Activated CD4-positive, CD25-positive, alpha-beta regulatory T cell treated with anti-CD3 and anti-CD28 coated beads, Interleukin-2, amount 50 U/mL, for 72 hours (primary cell): ENCODE measurements at places on chromosomes 12 and 14.

- no peak for DNase-seq
These were observed 249.4 kb downstream of the PDZRN4 start for GRCh38 chr12:41437563-41437962.

DNA sequence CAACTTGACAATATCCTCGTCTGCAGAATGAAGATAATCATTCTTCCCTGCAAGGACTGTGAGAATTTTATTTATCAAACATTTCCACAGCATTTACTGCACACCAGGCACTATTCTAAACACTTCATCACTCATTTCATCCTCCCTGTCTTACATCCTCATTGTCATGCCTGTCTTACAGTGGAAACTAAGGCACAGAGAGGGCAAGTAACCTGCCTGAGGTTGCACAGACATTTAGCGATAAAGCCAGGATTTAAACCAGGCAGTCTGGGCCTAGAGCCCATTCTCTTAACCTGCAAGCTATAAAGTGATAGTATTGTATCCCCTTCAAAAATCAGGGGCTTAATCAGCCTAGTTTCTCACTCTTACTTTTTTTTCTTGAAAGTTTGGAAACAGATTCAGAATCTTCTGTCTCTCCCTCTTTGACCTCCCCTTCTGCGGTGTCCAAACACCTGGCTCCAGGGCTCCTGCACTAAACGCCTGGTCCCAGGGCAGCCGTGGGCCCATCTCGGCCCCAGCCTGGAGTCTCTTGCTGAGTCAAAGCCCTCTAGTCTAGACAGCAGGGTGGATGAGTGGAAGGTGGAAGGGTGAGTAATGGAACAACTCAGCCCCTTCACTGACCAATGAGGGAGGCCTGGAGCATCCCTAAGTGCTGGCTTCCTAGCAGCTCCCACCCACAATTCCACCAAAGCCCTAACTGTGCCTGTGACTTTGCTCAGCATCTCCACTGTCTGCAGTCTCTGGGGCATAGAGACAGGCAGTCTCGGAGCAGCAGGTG lies 12.5 kb downstream of the ISM2 start:
- no peak for DNase-seq

GRCh38 chr14:100058777-100059437 lies 6.3 kb upstream of the EVL start:
- DNase-seq = no peak

- DNase-seq = no peak
These were observed 64.1 kb downstream of the KIAA0586 start for GRCh38 chr14:58491593-58491992.

DNA sequence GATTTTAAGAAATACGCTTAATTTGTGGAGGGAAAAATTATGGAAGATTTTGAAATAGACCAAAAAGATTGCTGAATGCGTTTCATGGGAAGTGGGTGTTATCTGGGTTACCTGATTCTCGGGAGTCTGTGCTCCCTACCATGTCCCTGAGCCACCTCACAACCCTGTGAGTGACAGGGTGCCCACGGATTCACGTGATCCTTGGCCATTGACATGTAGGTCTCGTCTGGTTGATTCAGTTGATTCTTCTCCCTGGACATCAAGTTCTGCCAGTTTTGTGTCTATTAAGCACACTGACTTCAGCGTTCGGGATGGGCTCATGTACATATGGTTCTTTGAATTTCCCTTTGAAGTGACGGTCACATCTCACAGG lies 101.4 kb downstream of the ADGRD1 start:
- DNase-seq = no peak

DNA sequence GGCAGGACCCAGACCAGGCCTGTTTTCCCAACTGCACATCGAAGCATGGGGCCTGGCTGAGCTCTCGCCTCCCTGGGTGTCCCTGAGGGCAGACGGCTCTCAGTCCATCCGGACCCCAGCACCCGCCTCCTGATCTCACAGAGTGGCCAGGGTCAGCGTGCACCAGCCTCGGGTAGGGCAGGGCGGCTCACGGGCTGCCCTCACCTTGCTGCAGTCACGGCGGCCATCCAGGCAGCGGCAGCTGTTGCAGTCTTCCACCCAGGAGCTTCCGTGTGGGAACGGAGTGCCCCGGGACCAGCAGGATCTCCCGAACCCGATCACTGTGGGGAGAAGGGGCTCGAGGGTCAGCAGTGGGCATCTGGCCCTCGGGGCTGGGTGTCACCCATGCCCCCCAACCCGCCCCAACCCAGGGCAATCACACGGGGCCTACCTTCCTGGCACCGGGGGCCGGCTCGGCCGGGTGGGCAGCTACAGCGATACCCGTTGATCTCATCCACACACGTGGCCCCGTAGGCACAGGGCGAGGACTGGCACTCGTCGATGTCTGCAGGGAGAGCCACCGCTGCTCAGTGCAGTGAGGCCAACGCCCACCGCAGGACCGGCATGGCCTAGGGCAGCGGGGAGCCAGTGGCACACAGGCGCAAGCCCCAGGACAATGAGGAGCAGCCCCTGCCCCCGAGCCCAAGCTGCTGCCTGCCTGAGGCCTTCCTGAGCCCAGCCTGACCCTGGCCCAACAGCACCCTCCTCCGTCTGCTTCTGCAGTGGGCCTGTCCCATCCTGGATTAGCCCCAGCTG lies 22.2 kb downstream of the JAG2 start:
- DNase-seq = peak; percentile 25

GRCh38 chr12:545835-546234 lies 86.1 kb downstream of the B4GALNT3 start:
- DNase-seq = no peak

DNA sequence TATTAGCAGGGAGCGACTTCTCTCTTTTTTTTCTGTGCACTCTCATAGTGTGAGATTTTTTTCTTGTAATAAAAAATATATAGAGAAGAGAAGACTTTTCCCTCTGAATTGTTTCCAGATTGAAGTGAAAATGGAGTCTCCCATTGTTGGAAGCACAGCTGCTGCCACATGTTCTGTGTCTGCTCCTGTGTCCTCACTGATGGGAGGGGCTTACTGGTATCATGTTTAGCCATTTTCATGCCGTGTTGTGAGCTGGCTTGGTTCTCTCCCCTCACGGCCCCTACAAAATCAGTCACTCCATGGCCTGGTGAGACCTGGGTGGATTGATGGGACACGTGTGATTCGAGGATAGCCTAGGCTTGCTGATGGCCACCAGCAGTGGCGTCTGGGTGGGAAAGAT lies 379.7 kb upstream of the DDHD1 start:
- DNase-seq = no peak

DNA sequence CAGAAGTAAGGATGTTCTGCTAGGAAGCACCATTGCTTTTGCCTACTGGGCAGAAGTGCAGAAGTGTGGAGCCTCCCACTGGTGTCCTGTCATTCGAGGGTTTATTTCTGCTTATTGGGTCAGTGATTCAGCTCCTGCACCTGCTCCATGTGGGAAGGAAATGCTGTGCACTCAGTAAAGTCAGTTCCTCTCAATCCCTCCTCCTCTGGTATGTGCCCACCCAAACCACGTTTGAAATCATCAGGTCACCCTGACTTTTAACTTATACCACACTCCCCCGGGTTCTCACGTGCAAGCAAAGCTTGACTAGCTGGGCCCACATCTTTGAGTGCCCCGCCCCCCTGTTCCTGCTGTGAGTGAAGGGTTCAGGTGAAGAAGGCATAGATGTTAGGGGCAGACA lies 223.7 kb downstream of the CHST11 start:
- no peak for DNase-seq

GRCh38 chr14:73712540-73713180 lies 1.5 kb downstream of the PNMA1 start:
- DNase-seq = peak; percentile 68

DNA sequence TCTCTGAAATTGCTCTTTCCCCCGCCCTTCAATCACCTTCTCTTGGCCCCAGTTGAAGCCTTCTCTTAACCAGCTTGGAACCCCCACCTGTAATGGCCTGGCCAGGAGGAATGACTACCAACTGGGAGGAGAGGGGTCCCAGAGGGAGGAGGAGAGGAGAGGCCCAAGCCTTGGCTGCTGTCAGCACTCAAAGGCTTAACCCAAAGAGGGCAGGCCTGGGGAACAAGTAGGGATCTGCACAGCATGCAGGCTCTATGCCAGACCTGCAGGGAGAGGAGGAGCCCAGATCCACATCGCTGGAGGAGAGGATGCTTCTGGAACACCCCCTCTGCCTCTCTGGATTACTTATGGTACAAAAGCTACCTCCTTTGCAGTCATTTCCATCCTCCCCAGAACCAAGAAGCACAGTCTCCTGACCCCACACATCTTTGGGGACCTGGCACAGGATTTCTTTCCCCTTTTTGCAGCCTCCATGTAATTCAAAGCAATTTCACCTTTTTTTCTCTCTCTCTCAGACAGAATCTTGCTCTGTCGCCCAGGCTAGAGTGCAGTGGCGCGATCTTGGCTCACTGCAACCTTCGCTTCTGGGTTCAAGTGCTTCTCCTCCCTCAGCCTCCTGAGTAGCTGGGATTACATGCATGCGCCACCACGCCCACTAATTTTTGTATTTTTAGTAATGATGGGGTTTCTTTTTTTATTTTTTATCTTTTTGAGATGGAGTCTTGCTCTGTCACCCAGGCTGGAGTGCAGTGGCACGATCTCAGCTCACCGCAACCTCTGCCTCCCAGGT lies 6.2 kb downstream of the RARG start:
- no peak for DNase-seq

- no peak for DNase-seq
These were observed 17.0 kb upstream of the WNT5B start for GRCh38 chr12:1611803-1612572.

GRCh38 chr12:30696103-30696408 lies 387 bp upstream of the IPO8 start:
- no peak for DNase-seq

- no peak for DNase-seq
These were observed 14.4 kb upstream of the MLXIP start for GRCh38 chr12:122064025-122064777.

GRCh38 chr14:78798757-78799156 lies 628.6 kb downstream of the NRXN3 start:
- no peak for DNase-seq

GRCh38 chr14:91364524-91365270 lies 52.9 kb downstream of the CCDC88C start:
- DNase-seq = no peak

DNA sequence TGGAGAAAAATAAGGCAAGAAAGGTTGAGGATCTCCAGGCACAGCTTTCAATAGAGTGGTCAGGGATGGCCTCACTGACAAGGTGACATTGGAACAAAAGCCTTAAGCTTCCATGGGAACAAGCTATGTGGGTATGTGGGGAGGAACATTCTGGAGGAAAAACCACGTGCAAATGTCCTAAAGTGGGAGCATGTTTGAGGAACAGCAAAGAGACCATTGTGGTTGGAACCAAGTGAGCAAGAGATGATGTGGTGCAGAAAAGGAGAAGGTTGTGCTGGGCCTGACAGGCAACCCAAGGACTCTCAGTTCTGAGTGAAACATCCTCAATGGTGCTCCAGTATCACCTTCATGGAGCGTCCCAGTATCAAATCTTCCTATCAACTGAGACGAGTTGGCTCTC lies 184.0 kb downstream of the CAND1 start:
- no peak for DNase-seq

- no peak for DNase-seq
These were observed 27.8 kb upstream of the AEBP2 start for GRCh38 chr12:19411234-19412204.

DNA sequence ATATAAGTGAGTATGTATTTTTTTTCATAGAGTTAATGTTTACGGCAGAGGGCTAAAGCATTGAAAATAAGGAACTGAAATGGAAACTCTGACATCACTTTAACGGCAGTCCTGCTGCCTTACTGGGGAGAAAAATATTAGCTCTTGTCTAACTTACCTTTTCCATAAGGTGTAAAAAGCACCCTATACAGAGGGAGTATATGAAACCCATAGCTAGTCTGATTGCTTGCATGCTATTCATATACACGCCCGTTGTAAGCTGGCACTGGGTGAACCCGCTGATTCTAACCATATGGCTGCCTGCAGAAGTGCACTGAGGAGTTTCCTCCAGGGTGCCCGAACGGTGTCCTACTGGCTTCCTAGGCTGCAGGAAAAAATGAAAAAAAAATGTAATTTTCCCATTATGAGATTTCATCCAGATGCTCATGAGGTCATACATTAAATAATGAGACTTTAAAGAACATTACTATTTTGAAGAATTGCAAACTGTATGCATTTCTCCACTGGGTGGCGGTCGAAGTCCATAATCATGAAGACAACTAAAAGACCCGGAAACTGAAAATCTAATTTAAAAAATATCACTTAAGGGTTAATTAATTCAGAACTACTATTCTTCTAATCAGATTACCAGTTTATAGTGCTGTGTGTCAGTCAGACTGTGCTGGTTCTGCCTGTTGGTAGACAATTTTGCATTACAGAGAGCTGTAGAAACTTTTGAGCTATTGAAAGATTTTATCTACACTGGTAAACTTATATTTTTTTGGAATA lies 144.7 kb downstream of the ALX1 start:
- DNase-seq = no peak

DNA sequence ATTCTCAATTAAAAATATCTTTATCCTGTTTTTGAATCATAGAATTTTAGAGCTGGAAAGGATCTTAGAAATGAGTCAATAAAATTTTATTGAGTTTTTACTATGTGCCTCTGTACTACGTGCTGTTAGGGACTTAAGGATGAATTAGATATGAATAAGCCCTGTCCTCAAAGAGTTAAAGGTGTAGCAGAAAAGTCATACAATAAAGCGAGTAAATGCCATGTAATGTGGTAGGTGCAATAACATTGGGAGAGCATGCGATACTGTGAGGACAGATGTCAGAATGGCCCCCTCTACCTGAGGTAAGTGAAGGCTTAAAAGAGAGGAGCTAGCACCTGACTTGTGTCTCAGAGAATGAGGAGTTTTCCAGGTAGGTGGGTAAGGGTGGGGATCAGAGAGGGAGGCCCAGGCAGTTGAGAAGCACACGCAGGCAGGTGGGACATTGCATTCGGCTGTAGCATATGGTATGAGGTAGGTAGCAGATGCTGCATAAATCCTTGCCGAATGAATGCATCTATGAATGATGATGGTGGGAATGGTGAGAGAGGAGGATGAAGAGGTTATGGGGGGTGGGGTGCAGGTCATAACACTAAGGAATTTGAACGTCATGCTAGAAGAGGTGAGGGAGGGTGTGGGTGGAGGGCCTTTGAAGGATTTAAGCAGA lies 35.4 kb upstream of the ATP23 start:
- DNase-seq = no peak

GRCh38 chr12:50166799-50167048 lies 445 bp downstream of the CERS5 start:
- peak; percentile 75 for DNase-seq
